ENCODE measurements at places on chromosomes 16 and 17.

- peak; percentile 4 for DNase-seq
Observed at GRCh38 chr16:71499775-71500364, 10.7 kb upstream of the ZNF19 start.

DNA sequence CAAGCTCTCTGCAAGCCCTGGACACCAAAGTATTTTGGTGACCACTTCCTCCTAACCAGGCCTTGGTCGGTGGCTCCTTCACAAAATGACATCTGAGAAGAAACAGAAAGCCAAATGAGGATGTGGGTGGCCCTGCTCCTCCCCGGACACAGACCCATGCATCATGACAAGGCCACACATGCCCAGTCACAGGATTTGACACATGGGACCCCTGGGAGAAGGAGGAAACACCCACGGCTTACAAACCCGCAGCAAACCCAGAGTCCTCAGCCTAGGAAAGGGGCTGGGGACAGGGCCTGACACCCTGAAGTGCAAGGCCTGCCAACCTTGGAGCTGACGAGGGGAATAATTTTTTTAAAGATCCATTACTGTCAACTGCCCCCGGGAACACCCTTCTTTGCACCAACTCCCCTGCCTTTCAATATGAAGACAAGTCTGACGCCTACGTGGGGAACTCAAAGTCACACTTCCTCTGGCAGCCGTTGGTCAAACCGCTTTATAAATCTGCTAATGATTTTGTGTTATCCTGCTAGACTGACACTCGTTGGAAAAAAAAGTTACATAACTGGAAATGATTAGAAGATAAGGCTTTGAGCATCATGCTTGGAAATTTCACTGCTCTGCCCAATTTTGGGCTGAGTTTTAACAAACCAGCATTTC is 41.3 kb downstream of the GAS7 start:
- DNase-seq, result no peak

GRCh38 chr16:85421338-85422195 is 191.6 kb upstream of the GSE1 start:
- DNase-seq, result no peak

DNA sequence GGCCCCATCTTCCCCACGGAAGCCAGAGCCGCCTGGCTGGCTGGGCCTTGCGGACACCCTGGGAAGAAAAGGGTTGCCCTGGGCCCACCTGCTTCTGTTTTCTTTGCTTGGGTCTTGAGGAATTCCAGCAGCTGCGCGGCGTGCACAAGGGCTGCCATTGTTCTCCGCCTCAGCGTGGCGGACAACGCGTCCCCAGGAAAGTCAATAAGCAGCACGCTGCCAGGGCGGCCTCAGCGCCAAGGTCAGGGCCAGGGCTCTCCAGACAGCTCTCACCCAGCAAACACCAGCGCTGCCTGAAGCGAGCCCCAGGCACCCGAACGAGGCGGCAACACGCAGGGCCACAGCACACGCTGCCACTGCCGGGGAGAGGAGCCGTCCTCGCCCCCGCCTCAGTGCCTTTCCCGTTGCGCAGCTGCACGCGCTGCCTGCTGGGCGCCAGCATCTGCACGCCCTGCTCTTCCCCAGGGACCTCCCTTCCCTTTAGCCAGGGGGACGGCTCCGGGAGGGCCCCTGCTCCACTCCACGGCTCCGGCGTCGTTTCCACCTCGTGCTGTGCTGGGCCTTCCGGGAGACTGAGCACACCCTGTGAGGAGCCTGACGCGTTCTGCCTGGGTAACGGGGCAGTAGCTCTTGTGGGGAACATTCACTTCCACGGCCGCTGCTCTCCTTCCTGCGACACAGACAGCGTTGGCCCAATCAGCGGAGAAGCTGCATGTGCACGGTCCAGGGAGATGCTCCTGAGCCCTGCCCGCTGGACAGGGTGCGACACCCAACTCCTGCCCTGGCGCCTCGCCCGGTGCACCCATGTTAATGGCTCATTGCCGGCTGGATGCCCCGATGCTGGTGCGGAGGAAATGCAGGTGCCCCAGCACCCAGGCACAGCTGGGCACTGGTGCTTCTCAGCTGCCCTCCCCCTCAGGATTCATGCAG is 57.8 kb downstream of the LMF1 start:
- no peak for DNase-seq

DNA sequence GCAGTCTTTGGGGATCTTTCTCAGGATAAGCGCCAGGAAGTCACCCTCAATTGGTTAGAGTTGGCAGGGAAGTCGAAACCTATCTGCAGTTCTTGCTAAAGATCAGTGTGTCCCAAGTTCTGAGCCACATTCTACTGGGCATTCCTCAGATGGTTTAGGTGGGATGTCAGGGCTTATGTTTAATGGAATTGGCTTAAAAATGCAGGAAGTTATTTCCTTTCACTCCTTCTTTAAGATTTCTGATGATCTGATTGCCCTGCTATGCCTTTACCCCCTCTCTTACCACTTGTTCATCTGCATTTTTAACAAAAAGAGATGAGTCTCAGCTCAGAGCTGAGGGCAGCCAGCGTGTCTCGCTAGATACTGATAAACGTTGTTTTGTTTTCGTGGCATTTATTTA is 30.8 kb downstream of the FOXL1 start:
- no peak for DNase-seq

GRCh38 chr16:1325261-1325660 is 8.2 kb upstream of the BAIAP3 start:
- no peak for DNase-seq

GRCh38 chr17:38797158-38797490 is 2.2 kb downstream of the PIP4K2B start:
- DNase-seq, result no peak

DNA sequence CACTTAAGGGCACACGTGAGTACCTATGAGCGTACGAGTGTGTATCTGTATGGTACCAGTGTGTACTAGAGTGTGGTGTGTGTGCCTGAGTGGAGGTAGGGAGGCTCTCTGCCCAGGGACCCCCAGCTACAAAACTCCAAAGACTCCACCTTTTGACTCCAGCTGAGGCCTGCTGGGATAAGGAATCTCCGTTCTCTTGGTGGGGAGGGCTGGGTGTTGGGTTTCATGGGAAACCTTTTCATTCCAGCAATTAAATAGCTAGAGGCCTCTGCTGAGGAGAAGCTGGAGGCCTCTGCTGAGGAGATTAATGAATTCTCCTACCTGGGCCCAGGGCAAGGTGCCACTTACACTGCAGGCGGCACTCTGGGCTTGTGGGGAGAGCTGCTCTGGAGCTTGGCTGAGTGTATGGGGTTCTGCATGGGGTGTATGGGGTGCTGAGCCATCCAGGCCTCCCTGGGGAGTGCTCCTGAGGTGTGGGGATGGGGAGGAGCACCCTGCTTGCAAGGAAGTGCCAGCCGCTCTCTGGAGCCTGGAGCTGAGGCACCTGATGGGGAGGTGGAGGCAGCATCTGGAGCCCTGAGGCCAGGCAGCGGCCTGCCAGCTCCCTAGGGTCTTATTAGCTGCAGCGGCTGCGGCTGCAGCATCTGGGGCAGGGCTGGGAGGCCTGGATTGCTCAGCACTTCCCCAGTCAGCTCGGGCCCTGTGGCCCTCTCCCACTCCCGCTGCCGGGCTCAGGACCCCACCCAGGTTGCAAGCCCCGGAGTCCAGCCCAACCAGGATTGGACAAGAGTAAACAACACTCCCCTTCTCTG is 4.6 kb downstream of the ANKRD13B start:
- DNase-seq, result no peak
